ENCODE measurements at places on chromosomes 11 and 22.

- DNase-seq: no peak
Observed at GRCh38 chr22:37427135-37427710, at the start of gene ELFN2. ELFN2 (minus strand) TSS chr22:37427479; CDS start chr22:37375534, 51,945 bp downstream.

- DNase-seq: peak; percentile 81
Observed at GRCh38 chr11:125517116-125517770, 21.2 kb upstream of the FEZ1 start.

DNA sequence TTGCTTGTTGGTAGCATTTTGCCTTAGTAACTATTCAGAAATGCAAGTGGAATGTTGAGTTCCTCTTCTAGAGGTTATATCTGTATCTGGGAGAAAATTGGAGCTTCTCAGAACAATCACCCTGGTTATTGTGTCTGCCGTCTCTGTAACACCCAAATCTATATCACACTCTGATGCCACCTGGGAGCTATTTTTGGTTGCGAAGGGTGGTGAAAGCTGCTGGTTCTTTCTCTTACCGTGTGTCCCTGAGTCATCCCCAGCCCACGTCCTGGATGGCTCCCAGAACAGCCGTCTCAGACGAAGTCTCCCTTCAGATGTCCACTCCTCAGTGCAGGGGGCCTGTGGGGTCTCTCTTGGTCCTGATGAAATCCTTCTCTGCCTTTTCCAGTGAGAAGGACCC, 83.5 kb downstream of the C22orf31 start:
- DNase-seq: peak; percentile 37

DNA sequence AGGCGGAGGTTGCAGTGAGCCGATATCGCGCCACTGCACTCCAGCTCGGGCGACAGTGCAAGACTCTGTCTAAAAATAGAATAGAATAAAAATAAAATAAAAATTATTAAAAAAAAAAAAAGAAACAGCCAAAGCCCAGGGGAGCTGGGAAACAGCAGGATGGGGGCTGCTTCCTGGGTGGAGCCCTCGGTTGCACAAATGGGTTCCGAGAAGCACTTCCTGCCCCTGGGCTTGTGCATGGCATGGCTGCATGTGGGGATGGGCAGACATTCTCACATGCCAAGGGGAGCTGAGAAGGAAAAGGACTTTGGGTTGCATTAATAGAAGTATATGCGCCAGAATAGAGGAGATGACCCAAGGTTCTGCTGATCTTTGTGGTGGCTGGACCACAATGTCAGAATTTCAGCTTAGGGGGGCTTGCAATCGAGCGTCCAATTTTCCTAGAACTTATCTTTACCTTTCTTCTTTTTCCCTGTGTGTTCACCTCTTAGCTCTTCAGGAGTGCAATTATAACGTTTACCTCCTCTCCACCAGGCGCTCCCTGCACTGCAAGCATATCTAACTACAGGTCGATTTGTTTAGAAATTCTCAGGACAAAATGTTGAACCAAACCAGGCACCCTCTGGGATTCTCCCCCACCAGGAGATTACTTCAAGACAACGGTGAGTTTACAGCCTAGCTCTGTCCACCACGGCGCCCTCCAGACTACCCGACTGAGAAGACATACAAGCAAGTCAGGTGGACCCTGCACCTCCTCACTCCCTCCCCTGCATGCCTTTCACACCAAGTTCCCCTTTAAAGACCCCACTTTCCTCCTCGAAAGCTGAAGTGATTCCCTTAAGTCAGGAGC, 53.2 kb downstream of the SHISAL1 start:
- no peak for DNase-seq

GRCh38 chr22:30211124-30211820, 35.3 kb downstream of the LIF start:
- no peak for DNase-seq

GRCh38 chr11:116702772-116703385, 69.9 kb downstream of the BUD13 start:
- no peak for DNase-seq

DNA sequence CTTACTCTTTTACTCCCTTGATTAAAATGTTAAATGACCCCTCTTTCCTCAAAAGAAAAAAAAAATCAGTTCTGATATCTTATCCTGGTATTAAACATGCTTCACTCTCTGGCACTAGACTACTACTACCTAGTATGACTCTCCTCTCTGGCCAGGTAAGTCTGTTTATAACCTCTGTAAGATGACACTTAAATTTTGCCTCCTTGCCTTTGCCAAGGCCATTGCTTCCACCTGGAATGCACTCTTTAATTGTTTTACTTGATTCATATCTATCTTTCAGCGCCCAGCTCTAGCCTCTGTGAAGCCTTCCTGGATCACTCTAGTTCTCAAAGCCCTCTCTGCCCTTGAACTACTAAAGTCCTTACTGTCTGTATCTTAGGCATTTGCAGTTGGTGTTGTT, 170.4 kb downstream of the ETS1 start:
- no peak for DNase-seq

- no peak for DNase-seq
Observed at GRCh38 chr11:38272376-38272775, 1674.3 kb upstream of the RAG2 start.

GRCh38 chr11:100769165-100769564, 82.1 kb downstream of the ARHGAP42 start:
- no peak for DNase-seq

DNA sequence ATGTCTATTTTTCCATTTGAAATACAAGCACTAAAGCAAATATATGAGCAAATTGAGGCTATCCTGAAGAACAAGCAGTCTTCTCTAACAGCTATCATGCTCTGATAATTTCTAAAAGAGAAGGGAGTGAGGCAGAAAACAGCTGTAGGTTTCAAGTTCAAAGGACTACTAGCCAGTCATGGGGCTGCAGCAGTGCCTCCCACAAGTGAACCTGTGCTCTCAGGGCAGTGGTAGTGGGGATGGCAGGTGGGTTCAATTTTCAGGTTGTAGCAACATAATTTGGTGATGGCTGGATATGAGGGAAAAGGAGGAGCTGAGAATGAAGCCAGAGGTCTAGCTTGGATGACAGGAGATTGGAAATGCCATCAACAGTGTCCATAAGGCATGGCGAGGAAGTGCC, 93.5 kb upstream of the ARHGAP20 start:
- no peak for DNase-seq

GRCh38 chr11:80107415-80107814, 666.6 kb upstream of the TENM4 start:
- peak; percentile 13 for DNase-seq

GRCh38 chr11:75705541-75705940, 12.1 kb upstream of the MOGAT2 start:
- DNase-seq: peak; percentile 6

DNA sequence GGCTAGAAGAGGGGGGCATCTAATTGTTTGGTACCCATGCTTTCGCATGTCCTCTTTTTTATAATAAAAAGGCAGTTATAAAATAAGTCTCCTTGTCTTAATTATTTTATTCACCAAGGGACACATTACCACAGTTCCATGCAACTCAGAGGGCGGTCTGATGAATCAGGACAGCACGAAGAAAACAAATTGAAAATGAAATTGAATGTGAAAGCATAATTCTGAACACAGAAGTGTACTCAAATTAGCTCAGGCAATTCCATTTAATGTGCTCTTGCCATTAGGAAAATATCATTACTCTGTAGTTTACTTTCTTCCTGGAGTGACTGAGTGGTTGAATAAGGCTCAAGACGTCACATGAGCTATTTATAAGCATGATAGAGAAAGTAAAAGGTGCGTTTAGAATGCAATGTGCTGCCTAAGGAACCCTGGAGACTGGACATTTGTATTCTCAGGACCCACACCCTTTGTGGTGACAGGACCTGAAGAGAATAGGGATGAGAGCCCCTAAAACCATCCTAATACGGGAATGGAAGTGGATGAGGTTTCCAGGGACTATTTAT, 59.6 kb downstream of the MTNR1B start:
- DNase-seq: no peak

- no peak for DNase-seq
Observed at GRCh38 chr11:91404344-91404743, 820.3 kb upstream of the FAT3 start.

- no peak for DNase-seq
Observed at GRCh38 chr11:80815752-80816453, 1375.1 kb upstream of the TENM4 start.

DNA sequence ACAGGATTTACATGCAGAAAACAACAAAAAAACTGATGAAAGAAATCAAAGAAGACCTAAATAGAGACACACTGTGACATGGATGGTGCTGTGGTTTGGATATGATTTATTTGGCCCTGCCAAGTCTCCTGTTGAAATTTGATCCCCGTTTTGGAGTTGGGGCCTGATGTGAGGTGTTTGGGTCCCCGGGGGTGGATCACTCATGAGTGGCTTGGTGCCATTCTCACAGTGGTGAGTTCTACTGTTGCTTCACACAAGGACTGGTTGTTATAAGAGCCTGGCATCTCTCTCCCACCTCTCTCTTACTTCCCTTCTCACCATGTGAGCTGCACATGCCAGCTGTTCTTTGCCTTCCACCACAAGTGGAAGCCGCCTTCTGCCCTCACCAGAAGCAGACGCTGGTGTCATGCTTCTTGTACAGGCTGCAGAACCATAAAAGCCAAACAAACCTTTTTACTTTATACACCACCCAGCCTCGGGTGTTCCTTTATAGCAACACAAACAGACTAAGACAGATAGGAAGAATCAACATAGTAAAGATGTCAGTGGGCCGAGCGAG, 7.8 kb upstream of the RTL6 start:
- DNase-seq: peak; percentile 5

DNA sequence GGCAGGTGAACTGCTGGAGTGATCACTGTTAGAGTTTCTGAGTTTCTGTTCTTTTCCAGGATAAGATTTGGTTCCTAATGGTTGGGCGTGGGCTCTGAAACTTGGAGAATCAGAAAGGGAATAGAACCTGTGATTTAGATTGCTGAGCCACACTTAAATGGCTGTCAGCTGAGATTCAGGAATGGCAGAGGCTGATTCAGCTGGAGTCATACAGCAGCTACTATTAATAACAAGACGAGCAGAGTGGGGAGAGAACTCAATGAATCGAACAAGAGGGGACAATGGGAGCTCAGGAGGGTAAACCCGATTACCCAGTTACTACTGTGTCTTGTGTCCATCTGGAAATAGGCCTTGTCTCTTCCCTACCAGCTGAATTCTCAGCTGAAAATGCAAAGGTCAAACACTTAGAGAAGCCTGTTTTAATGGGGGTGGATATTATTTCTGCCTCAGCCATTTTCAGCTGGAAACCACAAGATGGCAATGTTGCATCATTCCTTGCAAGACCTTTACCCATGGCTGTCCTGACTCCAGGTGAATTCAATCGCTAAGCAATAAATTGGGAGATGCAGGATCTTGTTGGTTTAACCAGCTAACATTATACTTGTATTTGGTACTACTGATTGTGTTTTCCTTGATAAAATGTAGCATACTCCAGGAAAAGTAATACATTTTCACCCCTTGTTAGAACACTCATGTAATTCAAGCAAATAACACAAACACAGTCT, 104.5 kb upstream of the RAG2 start:
- peak; percentile 64 for DNase-seq

DNA sequence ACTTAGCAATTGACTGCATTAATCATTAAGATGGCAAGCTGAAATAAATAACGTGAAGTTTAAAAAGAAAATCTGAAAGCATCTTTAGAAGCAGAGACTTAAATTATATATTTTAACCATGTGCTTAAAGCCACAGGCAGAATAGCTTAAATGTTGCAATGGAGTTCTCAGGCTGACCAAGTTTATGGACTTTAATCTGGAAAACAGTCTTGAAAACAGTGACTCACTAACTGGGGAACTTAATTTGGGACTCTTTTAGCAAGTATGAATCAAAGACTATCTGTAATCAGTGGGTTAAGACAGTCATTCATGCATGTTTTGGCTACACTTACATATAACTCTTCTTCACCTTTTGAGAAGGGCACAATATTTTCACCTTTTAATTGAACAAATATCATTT, 12.6 kb upstream of the GLYATL1 start:
- peak; percentile 84 for DNase-seq

DNA sequence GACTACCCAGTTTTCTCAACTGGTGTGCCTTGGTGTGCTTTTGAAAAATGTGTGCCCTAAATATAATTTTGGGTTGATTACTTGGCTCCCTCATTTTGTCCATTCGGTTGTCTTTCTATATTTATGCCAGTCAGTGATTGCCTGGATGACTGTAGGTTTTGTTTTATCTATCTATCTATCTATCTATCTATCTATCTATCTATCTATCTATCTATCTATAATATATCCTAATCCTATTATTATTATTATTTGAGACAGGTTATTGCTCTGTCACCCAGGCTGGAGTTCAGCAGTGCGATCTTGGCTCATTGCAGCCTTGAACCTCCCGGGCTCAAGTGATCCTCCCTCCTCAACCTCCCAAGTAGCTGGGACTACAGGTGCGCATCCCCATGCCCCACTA, 111.4 kb upstream of the GRK3 start:
- DNase-seq: no peak

DNA sequence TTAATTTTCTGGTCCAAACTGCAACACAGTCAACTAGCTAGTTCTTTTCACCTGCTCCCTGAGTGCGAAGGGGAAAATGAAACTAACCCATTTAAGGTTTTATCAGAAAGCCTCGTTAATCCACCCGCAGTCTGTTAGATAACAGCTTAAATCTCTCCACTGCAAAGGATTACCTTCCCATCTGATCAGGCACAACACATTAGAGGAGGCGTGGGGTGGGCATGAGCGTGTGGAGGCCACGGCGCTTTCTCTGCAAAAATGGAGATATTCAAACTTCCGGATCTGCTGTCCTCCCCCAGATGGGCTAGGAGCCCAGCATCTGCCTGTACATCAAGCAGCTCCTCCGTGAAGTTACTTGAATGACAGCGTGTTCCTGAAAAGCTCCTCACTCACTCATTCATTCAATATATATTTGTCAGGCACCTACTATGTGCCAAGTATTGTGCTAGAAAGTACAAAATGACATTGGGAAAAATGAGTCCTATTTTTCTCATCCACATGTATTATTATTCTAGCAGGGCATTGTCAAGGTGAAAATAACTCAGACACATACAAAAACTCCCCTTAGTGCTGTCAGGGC, 13.5 kb upstream of the ANKK1 start:
- no peak for DNase-seq

DNA sequence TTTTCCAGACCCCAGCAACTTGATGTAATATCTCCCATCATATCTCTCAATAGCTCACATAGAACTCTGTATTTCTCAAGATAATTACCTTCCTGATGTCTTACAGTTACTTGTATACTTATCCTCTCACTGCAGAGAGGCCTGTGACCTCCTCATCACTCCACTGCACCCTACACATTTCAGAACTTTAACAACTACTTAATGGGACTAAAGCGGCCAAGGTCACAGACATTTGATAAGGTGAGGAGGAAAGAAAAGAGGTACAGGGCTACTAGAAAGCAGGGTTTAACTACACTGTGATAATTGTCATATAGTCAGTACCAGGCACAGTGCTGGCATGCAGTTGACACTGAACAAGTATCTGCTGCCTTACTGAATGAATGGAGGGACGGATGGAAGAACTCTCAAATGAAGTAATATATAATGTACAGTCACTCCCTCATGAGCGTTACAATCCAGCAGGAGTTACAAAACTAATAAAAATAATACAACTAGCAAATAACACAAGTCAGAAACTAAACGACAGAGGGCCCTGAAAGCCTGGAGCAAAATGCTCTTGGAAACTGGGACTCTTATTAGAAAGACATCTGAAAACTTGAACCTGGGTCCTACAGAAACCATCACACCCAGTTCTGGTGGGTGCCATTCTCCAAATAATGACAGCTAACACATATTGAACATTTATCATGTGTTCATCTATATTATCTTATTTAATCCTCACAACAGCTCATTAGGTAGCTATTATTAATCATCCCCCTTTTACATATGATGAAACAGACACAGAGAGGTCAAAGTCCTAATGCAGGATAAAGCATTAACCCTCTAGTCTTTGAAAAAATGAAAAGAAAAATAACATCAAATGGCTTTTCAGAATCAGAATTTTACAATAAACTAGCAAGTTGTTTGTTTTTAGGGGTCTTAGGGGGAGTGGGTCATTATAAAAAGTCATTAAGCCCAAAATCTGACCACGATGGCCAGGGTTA, 14.3 kb downstream of the PI4KA start:
- DNase-seq: no peak
